KG1 (cell line): ENCODE measurements at places on chromosomes 1 and 21.

DNA sequence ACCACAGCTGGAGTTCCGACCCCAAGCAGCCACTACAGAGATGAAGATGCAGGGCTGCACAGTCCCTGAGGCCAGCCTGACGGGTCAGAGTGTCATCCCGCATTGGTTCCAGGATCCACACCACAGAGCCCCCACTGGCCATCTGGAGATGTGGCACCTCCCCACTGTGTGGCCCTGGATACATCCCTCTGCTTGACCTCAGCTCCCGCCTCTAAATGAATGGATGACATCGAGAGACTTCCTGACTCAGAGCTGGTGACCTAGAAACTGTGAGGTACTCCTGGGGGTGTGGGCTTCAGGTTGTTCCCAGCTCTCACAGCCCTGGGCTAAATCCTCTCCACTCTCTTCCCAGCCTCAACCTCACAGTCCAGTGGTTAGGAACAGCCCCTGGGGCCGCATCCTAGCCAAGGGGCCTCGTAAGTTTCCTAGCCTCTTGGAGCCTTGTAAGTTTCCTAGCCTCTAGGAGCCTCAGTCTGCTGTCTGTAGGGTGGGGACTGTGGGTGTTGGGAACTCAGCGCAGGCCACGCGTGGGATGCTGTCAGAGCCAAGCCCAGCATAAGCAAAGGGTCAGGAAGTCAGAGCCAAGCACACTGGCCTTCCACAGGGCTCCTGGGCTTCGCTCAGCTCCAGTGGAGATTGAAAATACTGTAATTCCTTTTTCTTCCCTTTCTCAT lies 87.5 kb upstream of the RUNX3 start:
- DNase-seq: no peak

DNA sequence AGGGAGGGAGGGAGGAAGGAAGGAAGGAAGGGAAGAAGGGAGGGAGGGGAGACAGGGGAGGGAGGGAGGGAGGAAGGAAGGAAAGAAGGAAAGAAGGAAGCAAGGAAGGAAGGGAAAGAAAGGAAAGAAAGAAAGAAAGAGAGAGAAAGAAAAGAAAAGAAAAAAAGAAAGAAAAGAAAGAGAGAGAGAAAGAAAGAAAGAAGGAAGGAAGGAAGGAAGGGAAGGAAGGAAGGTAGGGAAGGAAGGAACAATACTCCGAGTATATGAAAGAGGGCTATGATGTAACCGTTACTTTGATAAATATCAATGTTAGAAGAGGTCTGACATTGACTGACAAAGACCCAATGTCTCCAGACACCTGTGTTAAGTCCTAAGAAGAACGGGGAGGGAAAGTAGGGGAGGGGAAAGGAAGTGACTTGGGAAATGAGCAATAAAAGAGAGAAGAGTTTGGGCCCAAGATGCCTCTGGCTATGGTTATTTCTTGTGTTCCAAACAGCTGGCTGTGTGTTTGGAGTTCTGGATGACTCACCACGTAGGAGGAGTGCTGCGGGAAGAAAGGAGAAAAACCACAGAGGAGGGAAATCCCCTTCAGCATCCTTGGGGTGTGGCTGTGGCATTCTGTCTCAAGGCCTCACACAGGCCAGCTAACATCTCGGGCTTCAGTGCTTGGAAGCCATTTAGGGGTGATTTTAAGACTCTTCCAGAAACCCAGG lies 37.0 kb upstream of the RXRG start:
- DNase-seq: no peak

DNA sequence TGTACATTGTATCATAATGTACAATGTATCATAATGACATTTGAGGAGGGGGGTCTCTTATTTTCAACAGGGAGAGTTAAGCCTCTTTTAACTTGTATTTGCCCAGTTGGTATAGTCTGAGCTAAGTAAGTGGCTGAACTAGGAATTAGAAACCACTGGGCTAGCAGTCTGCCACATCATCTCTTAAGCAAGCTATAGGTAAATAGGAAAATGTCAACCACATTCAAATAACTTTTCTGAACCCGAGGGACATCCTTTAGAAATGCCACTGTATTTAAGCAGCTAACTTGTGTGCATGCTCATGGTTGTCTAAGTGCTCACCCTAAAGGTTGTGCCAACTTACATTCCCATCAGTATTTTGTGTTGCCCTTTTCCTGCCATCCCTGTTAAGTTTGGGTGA lies 35.5 kb upstream of the ASB17 start:
- DNase-seq: no peak

GRCh38 chr1:230902349-230902923 lies 34.1 kb upstream of the C1orf198 start:
- no peak for DNase-seq

DNA sequence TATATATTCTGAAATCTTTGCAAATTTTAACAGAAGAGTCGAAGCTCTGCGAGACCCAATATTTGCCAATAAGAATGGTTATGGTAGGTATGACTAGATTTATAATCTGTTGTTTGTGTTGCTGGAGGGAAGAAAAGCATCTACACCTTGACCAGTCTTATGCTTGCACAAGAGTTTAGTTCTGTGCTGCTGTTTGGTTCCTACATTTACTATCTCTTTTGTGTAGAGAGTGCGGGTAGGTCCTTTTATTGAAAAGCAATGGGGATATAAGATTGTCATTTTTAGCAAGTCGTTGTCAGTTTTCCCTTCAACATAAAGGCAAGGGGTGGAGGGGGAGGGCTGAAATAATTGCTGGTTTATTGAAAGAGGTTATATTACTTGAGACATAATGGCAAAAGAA lies 396 bp downstream of the ELAVL4 start:
- no peak for DNase-seq
